ENCODE measurements at places on chromosomes 16 and 17.

GRCh38 chr16:24995469-24995868, 19.7 kb downstream of the ARHGAP17 start:
- DNase-seq, result no peak

DNA sequence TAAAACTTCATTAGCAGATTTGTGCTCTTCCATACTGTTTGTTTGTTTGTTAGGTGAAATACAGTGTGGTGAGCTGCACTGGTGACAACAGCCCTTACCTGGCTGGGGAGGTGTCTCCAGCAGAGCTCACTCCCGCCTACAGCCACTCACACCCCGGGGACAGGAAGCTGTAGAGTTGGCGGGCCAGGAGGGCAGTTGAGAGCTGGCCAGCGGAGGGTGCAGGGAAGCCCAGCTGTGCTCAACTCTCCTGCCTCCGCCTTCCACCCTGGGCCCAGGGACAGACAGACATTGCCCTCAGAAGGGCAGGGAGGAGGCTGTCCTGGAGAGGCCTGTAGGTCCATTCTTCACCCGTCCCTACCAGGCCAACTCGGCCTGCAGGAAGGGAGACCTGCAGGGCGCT, 48.6 kb upstream of the PVALEF start:
- DNase-seq, result no peak

DNA sequence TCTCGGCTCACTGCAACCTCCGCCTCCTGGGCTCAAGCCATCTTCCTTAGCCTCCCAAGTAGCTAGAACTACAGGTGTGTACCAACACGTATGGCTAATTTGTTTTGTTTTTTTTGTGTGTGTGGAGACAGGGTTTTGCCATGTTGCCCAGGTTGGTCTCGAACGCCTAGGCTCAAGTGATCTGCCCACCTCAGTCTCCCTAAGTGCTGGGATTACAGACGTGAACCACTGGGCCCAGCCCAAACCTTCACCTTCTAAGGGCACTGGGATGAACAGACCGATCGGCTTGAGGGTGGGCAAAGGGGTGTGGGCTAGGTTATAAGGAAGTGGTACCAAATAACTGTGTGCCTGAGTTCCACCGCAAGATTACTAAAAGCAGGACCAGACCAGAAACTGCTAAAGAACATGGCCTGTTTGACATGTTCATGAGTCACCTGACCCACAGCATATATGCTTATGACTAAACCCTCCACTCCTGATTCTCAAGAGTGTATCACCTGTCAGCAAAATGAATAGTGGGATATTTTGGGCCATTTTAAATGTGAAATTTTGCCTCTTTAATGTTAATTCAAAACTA, 8.1 kb downstream of the TMEM97 start:
- no peak for DNase-seq

DNA sequence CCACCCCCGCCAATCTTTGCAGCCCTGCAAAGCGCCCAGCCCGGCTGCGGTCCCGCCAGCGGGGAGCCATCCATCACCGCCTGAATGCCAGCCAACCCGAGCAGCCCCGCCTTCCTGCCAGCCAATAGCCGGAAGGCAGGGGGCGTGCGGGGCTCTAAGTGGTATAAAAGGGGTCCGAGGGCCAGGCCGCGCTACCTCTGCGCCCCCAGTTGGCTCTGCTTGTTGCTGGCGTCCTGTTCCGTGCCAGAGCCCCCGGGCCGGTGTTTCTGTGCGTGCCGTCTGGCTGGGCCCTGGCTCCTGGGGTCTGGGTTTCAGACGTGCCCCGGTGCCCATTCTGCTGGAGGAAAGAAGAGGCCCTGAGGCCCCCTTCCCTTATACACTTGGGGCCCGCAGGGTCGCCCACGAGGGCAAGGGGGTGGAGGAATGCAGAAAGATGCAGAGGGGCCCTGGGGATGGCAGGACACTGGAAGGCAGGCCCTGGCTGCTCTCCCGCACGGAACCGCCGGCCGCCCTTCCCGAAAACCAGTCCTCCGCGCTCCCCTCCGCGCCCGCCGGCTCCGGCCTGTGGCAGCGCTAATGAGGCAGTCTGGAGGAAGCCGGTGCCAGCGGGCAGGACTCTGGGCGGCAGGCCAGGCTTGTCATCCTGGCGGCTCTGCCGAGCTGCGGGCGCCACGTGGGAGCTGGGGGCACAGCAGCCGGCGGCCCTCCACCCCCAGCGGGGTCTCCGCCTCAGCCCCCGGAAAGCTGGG, 14.0 kb downstream of the COPZ2 start:
- peak; percentile 76 for DNase-seq

GRCh38 chr16:4859190-4859899, 12.1 kb downstream of the UBN1 start:
- DNase-seq, result no peak

DNA sequence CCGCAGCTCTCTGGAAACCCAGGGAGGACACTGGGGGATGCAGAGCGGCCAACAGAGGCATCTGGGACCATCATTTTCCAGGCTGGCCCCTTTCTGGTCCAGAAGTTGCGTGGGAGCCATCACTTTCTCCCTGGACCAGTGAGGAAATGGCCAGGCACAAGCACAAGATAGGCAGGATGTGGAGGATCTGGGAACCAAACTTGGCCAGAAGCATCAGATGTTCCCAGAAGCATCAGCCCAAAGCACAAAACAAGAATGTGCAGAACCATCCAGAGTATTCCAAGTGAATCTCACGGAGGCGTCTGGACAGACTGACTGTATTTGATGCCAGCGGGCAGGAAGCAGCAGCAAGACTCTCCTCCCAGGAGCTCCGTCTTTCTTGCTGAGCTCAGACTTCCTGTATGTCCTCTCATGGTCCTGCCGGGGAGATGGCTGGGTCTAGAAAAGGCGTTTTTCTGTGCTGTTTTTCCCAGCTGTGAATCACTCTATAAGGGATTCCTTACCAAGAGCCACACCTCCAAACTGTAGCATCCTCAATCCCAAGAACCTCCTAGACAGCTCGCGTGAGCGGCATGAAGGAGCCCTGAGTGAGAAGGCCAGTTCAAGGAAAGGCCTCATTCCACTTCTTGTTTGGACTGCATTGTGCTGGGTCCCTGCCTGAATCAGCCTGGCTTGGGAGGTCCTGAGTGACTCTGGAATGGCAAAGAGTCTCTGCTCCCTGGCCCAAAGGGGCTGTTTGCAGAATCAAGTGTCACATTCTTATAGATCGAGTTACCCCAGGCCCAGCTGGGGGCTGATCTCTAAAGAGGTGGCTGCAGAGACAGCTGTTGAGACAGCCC, 49.5 kb upstream of the MTSS2 start:
- DNase-seq, result no peak

DNA sequence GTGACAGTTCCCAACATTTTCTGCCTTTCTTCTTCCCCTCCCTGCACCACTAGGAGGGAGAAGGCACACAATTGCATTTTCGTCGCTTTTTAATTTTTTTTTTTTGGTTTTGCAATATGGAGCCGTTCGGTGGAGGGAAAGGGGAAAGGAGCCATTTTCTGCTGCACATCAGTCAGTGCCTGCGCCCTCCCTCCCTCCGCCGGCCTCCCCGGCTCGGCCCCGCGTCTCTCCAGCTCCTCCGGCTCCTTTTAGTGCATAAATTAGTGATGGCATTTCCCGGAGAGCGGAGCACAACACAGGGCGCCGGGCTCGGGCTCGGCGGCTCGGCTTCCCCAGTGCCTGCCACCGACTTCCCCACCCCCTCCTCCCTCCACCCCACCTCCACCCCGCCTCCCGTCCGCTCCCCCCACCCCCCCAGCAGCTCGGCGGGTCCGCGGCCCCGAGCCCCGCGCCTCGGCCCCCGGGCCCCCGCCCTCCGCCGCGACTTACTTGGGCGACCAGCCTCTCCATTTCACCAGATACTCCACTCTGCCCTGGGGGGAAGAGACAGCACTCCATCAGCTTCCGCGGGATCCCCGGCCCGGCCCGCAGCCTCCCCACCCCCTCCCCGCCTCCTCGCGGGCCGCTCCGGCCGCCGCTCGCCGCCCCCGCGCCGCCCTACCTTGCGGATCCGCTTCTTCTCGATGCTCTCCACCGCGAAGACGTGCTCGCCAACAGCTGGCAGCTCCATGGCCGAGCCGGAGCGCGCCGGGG, 542 bp downstream of the CBX4 start:
- DNase-seq, result peak; percentile 64

GRCh38 chr17:4463818-4464476, 30.2 kb downstream of the SPNS3 start:
- DNase-seq, result no peak

- DNase-seq, result no peak
Measured at GRCh38 chr16:25258861-25259179, 1.2 kb upstream of the ZKSCAN2 start.

GRCh38 chr17:46819906-46820351, 1.4 kb upstream of the WNT3 start:
- no peak for DNase-seq

- peak; percentile 26 for DNase-seq
Measured at GRCh38 chr17:6711081-6711674, 2.0 kb downstream of the SLC13A5 start.

DNA sequence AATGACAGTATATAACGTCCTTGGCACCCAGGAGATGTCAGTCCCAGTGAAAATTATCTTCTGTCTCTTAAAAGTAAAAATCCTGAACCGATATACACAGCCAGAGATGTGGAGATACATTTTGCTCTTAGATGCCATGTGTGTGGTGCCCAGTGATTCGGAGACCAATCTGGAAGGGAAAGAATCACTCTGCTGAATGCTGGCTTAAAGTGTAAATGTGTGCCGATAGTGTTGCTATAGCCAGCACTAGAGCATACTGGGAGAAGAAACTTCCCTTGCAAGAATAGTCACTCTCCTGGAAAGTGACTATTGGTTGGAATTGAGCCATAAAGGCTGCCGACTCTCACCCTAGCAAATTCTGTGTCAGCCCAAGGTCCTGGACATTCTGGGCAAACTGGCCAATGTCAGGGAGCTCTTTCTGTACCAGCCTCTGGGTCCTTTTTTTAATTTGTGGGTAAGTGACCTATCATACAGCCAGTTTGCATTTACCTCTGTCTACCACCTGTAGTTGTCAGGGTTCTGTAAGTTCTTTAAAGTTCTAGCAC, 44.2 kb upstream of the HNF1B start:
- DNase-seq, result no peak

DNA sequence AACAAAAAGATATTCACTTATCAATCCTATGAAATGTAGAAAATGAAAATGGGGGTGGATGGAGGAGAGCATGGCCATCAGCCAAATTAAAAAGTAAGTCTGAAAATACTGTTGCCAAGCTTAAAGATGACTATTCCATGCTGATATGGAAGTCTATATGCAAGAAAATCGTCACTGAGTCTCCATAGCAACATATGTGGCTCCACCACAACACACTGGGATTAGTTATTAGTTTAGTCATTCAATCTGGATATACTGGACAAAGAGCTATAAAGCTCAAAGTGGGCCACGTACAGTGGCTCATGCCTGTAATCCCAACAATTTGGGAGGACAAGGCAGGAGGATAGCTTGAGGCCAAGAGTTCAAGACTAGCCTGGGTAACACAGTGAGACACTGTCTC, 24.7 kb upstream of the PSMD7 start:
- DNase-seq, result no peak

- DNase-seq, result no peak
Measured at GRCh38 chr16:86080982-86081381, 182.0 kb downstream of the IRF8 start.

DNA sequence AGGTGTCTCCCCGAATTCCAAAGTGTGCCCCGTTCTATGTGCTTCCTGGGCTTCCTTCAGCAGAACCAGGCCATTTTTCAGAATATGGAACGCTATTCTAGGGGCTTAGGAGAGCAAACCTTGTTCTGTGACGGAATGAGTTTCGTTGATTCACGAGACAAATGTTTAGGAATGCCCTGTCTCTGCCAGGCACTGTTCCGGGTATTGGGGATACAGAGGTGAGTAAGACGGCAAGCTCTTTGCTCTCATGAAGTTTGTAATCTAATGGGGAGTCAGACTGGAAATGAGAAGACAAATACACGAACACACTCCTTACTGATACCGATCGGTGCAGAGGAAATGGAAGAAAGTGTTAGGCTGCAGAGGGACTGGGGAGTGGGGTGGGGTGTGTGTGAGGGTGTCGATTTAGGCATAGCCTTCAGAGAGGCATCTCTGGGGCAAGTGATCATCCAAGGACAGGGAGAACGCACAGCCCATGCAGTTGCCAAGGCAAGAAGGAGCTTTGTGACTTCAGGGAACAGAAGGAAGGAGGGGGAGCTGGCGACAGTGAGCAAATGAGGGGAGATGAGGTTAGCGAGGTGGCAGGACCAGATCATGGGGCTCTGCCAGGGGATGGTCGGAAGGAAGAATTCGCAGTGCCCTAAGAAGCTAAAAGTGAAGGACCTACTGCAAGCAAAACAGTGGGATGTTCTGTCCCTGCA, 189.6 kb downstream of the MSI2 start:
- DNase-seq, result no peak

DNA sequence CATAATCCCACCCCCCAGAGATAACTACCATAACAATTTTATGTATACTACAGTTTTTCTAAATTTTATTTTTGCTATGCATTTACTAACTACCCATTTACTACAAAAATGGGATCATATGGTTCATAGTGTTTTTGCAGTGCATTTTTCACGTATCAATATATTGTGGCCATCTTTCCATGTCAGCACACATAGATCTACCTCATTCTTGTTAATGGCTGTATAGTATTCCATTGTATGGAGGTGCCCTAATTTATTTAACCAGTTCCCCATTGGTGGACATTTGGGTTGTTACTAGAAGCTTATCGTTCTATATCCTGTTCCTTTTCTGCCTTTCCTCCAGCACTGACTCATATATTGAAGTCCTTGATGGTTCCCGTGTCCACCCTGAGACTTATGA, 22.7 kb downstream of the PROCA1 start:
- DNase-seq, result no peak

- no peak for DNase-seq
Measured at GRCh38 chr16:65889533-65889966, 476.9 kb upstream of the CDH5 start.

DNA sequence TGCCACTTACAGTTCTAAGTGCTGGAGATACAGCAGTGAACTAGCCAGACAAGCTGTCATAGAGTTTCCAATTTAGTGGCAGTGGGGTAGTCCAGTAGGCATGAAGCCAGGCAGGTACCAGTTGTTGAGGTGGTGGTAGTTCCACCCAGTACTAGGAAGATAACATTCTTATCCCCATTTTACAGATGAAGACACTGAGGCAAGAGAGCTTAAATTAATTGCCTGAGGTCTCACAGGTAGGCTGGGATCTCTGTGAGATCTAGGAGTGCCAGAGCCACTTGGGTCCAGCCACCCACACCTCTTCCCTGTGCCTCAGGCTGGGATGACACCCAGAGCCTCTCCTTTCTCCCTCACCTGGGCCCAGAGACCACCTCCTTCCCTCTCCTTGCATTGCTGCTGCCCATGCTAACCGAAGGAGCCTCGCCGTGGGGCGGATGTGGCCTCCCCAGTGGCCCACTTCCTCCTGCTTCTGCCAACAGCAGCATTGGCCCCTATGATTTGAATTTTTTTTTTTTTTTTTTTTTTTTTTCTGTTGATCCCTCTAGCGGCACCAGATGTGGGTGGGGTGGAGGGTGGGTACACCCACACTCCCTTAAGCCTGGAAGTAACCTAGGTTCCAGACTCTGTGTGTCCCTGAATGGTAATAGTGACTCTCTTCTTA, 114.0 kb downstream of the PRKCB start:
- no peak for DNase-seq

DNA sequence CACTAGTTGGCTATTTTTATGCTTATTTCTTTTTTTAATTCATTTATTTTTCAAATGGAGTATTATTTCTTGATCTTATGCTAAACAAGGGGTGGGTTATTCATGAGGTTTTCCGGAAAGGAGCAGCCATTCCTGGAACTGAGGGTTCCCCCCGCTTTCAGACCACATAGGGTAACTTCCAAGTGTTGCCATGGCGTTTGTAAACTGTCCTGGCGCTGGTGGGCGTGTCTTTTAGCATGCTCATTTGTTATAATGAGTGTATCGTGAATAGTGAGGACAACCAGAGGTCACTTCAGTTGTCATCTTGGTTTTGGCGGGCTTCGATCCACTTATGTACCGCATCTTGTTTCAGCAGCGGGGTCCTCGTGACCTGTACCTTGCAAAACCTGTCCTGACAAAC, 29.6 kb upstream of the ASGR2 start:
- no peak for DNase-seq

All from hippocampal formation (tissue), 2 donors.